Activated CD8-positive, alpha-beta T cell treated with anti-CD3 and anti-CD28 coated beads for 36 hours (primary cell): ENCODE measurements at places on chromosomes 5 and 9. TPM values are rescaled to one million over a fixed set of nuclear protein-coding genes. Genes with fewer than 3 reads are reported as not detected.

TMEFF1 gene
- total RNA-seq = 0.78 TPM

DNA sequence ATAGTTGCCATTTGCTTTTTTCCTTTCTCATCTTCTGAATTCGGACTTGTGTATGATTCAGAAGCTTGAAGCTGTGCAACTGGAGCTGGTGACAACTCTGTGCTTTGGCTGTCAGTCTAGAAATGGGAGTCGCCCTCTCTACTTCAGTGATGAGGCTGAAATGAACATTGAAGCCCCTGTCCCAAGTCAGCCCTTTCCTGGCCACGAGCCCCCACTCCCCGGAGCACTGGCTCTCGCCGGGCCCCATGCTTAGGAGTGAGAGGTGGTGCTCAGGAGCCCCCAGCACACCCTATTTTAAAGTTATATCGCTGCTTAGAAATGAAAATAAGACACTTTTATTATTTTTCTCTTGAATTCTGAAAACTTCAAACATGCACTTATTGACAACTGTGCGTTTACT is 66.0 kb downstream of the PSMB7 start:
- no peak for DNase-seq

GRCh38 chr9:91056917-91057316 is 255.3 kb downstream of the SYK start:
- no peak for DNase-seq

GRCh38 chr5:155222393-155222792 is 208.8 kb downstream of the KIF4B start:
- no peak for DNase-seq

GABRG2 gene
- not detected for total RNA-seq

FAM221B gene
- total RNA-seq = not detected
